ENCODE measurements at places on chromosomes 7 and 10.

GRCh38 chr10:20672741-20673140, 224.4 kb downstream of the NEBL start:
- DNase-seq: no peak

DNA sequence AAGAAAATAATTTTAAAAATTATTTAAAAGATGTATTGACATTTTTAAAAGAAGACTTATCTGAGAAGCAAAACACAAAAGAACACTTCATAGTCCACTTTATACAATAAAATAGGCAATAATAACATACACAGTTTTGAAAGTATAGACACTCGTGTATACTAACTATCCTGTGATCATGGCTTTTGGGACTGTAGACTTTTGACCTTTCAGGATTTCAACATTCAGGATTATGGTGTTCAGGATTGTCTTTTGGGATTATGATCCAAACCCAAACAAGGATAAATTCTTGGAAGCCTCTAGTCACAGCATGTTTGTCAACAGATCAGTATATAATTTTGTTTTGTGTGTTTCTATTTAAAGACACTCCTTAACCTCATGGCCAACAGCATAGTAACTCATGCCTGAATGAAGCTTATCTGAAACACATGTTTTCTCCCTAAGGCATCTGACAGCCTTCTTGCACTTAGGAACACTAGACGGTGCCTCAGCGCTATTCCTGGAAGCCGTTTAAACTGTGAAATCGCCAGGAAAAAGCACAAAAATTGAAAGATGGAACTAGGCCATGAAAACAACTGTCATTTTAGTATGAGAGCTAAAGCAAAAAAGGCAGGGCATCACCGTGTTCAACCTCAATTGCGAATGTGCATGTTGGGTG, 29.9 kb downstream of the GSAP start:
- no peak for DNase-seq

DNA sequence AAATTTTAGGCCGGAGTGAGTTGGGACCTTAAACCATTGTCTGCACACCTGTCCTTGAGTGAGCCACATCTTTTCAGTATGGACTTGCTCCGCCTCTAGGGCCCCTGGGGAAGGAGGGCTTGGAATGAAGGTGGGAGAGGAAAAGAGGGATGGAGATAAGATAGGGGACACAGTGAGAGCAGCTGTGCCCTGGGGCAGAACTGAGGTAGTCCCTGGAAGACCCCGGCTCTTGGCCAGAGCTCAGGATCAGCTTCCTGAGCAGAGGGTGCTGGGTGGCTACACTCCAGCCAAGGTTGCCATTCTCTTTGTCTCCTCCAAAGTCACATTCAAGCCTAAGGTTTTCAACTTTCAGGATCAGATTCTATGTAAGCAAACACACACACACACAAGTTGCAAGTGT, 82.0 kb downstream of the MKI67 start:
- DNase-seq: no peak

DNA sequence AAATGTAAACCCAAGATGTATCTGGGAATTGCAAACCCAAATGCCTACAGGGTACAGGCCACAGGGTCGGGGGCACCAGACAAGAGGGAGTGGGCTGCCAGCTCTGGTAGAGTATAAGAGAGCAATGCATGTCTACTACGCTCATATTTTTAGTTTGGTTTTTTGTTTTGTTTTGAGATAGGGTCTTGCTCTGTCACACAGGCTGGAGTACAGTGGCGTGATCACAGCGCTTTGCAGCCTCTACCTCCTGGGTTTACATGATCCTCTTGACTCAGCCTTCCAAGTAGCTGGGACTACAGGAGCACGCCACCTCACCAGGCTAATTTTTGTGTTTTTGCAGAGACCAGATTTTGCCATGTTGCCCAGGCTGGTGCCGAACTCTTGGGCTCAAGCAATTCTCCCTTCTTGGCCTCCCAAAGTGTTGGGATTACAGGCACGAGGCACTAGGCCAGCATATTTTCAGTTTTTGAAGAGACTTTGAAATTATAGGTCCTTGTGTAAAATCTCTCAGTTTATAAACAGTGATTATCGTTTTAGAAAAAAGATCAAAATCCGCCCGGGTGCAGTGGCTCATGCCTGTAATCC, 11.1 kb upstream of the IL15RA start:
- no peak for DNase-seq

GRCh38 chr10:22230158-22230833, 12.5 kb upstream of the EBLN1 start:
- DNase-seq: peak; percentile 11

DNA sequence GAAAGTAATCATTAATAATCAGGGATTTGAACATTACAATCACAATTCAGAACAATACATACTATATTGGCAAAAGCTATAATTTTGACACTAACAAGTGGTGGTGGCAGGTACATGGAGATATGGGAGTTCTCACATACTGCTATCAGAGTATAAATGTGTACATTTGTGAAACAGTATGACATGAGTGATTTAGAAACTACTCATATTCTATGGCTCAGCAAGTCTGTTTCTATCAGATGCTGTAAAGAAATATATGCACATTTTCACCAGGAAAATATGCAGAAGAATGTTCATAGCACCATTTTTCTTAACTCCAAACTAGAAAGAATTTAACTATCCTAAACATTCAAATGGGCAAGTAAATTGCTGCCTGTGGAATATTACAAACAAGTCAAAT, 620.0 kb downstream of the SH2D4B start:
- DNase-seq: no peak

Data from NCI-H2081 (cell line).